ENCODE measurements at places on chromosomes 11 and 22. TPM values are rescaled to one million over a fixed set of nuclear protein-coding genes. Genes with fewer than 3 reads are reported as not detected.
A peak's percentile ranks its signal among the peaks of the same experiment; 100 is the strongest.

Gene DBX1
- not detected for total RNA-seq

Gene MS4A2
- total RNA-seq = 0.41 TPM

Gene TMEM191C
- total RNA-seq = 1.5 TPM

GRCh38 chr22:29647954-29648737, 44.7 kb downstream of the NF2 start:
- no peak for DNase-seq

- peak; percentile 77 for DNase-seq
Observed at GRCh38 chr22:45552580-45553350, 50.1 kb downstream of the FBLN1 start.

GRCh38 chr22:27105142-27106025, 448.0 kb downstream of the MIAT start:
- peak; percentile 70 for DNase-seq

DNA sequence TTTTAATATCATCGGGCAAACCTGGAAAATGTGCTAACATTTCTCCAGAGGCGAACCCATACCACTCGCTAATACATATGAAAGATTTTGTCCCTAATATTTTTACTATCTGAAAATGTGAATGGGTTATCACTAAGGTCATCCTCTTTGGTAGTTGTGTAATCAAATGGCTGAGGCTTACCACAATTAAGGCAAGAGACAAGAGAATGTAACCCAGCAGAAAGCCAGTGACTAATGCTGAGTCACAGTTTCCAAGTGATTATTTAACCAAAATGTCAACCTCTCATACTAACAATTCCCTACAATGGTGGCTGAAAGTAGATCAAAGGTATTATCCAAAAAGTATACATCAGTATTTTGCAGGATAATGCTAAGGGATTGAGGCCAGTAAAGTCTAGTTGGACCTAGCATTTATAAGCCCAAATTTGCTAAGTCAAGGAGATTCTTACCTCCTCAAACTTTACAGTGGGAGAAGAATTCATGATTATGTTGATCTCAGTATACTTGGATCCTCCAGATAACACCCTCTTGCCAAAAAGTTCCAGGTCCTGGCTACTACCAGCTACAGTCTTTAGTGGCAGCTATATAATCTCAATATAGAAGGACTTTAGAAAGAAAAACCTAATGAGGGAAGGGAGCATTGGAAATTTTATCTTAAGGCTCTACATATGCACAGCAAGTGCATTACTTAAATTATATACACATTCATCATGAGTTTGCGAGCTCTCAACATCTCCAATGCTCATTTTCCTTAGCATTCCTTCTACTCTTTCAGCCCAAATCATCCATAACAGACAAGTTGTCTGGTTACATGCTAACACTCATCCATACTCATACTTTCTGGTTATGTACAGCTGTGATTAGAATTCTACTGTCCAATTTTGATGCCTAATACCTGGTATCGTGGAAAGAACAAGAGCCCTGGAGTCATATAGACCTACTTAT, 25.4 kb downstream of the SIK3 start:
- no peak for DNase-seq

Data from left ventricle myocardium inferior (tissue), 1 donor.